ENCODE measurements at places on chromosomes 5 and 9.

GRCh38 chr9:27356446-27356845 lies 59.5 kb upstream of the EQTN start:
- DNase-seq: no peak

DNA sequence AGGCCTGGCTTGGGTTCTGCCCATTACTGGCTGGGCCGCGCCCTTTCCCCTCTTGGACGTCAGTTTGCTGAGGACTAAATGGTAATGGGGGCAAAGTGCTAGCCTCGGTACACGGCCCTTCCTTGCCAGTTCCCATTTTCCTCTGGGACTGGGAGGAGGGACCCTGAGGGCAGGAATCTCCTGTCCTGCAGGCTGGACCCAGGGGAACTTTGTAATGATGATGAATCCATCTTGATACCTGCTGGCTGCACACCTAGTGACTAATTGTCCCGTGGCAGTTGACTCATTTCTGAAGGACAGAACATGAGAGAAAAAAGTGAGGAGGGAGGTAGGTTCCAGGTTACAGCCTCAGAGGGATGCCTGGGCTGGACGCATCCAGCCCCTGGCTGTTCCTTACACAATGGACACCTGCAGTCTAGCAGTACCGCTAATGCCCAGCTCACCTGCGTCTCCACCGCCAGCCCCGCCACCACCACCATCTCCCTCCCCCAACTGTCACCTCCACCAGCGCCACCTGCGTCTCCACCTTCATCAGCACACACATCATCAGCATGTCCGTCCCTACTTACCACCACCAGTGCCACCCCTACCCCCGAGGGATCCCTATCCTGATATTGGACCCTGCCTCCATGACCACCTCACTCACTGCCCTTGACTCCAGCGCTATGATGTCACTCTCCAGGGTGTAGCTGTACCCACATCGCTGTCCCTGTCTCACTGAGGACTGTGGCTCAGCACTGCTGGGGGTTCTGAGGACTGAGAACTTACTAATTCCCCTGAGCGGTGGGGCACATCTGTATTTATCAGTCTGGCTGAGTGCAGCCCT lies 4.3 kb downstream of the CDHR2 start:
- no peak for DNase-seq

GRCh38 chr5:122118356-122118948 lies 10.9 kb upstream of the ZNF474 start:
- no peak for DNase-seq

DNA sequence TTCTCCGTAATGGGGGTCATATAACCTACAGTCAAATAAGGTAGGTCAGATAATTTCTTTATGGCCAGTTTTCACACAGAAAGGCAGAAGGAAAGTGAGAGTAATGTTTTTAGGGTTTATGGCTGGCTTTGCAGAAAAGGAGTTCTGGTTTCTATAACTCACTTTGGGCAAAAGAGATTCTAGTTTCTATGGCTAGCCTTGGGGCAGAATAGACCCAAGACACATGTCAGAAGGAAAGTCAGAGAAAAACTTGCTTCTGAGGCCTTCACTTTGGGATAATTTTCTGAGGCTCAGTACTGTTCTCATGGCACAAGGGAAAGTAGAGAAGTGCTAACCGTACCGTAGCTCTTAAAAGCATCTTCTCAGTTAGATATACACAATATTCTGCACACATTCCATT lies 1145.3 kb downstream of the EFNA5 start:
- no peak for DNase-seq

- no peak for DNase-seq
These were observed 488.5 kb downstream of the CTNND2 start for GRCh38 chr5:11415751-11416150.

DNA sequence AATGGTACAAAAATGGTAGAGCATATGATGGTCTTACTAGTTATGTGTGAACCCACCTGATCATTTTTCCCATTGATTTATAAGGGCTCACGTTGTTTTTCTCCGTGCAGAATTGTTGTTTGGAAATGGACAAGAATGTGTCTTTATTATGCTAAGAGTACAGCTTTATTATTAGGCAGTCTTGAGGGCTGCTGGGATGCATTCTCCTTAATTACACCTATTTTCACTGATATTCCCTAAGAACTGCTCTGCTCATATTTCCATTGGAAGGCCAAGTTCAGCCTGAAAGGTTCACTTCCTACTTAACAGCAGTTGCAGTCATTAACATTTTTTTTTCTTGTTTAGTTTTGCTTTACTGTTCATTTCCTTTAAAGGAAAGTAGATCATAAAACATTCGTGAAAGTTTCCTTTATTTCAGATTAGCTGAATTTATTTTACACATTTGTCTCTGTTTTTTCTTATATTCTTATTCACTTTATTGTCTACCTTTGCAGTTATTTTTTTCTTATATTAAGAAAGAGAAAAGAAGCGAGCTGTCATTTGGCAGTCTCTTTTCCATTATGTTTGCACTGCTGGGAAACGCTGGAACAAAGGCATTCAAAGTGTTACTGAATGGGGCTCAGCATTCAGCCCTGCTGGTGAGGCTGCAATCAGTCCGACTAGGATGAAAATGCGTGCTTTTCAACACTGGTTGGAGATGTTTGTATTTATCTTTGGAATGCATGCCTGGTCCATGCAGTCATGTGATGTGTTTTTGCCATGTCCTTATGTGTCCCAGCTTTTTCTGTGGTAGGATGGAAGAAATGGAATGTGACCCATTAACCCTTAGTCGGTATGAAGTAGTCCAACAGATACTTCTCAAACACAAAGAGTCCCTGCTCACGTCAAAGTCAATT lies 602.7 kb upstream of the ZNF608 start:
- no peak for DNase-seq

DNA sequence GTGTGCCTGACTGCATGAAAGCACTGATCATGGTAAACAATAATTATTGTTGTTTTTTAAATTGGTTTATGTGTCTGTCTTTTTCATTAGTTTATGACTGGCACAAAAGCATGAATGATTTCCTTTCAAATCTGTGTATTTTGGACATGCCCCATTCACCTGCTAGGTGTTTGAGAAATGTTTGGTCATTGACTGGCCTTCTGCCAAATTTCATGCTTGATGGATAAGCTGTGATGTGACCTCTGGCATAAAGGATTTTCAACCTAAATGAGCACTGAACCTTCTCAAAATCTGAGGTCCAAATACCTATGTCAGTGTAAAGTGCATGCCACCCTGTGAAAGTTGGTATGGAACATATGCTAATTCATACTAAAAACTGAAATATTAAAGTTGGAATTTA lies 204.5 kb downstream of the BRINP1 start:
- no peak for DNase-seq

DNA sequence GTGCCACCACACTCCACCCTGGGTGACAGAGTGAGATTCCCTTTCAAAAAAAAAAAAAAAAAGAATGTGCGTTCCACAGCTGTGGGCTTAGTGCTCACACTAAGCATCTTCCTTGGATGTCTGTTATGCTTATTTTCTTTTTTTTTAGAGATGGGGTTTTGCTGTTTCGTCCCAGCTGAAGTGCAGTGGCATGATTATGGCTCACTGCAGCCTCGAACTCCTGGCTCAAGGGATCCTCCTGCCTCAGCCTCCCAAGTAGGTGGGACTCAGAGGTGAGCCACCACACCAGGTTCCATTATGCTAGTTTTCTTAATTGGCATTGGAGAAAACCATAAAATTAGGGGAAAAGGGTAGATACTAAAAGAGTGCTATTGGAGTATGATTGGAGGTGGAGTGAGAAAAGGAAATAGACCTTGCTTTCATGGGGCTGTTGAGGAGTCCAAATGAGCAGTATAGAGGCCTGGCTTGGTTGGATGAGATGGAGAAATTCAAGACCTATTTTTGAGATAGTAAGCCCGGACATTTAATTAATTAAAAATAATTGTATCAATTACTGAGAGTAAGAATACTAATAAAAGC lies 978 bp upstream of the BRD3OS start:
- DNase-seq: no peak

- no peak for DNase-seq
These were observed 76.7 kb upstream of the IFNE start for GRCh38 chr9:21558615-21559401.

- no peak for DNase-seq
These were observed 208.0 kb downstream of the CHSY3 start for GRCh38 chr5:130112246-130112645.

- DNase-seq: no peak
These were observed 25.7 kb downstream of the HMGCS1 start for GRCh38 chr5:43287493-43287892.

DNA sequence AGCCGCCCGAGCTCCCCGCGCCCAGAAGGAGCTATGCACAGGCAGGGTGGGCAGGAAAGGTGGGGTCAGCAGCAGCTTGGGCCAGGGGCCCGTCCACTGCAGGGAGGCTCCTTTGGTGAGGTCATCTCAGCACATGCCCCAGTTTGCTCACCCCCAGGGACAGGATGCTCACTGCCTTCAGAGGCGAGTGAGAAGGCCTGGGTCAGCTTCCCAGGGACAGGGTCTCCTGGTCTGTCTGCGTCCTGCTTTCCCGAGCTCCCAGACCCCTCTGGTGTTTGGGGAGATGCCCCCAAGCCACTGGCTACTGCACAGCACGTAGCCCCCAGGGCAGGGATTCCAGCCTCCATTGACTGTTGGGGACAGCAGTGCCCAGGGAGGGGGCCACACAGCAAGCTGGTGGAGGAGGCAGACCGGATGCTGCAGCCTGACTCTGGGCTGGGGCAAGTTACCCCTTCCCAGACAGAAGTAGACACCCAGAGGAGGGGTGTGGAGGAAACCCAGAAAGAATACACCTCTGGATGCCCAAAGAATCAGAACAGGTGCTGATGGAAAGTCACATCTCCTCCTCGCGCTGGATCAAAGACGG lies 581 bp upstream of the SARDH start:
- no peak for DNase-seq

DNA sequence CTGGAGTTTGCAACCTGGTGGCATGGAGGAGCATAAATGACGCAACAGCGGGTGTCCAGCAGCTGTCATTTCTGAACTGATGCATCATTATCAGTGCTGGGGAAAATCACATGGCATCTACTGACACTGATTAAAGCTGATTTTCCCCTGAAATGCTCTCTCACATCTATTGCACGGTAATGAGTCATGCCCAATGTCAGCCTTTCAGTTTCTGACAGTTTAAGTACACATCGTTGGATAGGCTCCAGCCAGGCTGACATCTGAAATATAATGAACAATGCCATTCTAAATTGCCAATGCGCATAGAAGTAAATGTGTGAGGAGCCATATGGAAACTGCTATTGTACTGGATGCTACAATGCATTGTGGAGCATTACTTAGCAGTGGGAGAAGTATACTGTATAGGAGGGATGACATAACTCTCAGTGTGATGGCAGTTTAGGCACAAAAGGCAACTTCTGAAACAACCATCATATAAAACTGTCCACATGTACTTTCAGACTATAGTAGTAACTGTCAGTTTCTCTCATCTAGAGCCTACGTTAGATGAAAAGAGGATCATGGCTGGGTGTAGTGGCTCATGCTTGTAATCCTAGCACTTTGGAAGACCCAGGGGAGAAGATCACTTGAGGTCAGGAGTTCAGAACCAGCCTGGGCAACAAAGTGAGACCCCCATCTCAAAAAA lies 389.3 kb upstream of the DMAC1 start:
- no peak for DNase-seq

DNA sequence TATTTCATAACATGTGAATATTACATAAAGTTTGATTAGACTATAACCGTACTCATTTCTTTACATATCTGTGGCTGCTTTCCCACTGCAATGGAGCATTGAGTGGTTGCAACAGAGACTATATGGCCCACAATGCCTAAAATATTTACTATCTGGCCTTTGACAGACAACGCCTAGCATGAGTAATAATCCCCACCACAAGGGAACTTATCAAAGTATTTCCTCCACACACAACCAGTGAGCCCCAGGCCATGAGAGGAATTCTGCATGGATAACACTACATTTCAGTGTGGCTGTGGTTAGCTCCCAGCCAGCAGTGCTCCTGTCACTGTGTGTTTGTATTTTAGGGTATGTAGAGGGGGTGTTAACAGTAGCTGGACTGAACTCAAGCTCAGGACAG lies 54.8 kb downstream of the FAM81B start:
- DNase-seq: no peak

DNA sequence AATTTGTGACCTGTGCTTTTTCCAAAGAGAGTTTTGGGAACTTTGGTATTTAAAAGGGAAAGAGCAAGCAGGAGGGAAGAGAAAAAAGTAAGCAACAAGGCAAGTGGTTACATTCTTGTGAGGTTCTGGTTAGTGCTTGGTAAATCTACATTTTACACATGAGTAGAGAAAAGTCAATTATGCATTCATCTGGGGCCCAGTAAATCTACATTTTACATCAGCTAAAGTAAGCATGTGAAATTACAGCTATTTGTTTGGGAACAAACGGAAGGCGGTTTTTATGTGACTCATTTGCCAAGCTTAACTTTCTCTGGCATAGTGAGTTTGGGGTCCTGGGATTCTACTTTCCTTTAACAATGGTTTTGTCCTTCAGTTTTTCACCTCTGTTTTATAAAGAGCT lies 102.2 kb downstream of the SNX18 start:
- no peak for DNase-seq

DNA sequence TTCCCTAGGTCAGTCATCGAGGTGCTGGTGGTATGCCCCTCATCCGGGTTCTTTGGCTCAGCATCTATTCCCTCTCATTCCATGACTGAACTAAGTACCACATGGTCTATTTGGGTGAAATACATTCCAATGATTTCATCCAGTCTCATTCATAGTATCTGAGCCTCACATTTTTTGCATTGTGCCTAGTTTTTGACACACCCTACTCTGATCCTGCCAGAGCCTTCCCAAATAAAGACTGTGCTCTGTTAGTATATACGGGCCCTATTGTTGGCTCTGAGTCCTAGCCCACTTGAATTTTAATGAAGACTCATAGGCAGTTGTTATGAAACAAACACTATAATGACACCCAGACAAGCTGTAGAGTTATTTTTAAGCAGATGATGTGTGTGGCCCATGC lies 740.7 kb downstream of the CETN3 start:
- no peak for DNase-seq

DNA sequence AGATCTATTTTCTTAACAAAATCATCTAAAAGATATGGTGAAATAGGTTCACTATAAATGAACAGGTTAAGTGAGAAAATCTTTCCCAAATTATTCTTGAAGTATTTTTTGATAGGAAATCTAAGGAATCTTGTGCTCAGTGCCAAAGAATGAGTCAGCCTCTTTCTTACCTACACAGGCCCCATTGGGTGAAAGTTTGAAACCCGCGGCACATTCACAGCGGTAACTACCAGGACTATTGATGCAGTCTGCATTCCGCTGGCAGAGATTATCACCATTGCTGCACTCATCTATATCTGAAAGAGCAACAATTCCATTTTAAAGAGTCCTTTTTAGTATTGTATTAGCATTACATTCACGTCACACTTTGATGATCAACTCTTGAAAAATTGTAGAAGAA lies 221.8 kb downstream of the SLC12A2 start:
- no peak for DNase-seq

GRCh38 chr5:116276952-116277351 lies 192.1 kb downstream of the COMMD10 start:
- no peak for DNase-seq

GRCh38 chr5:57940236-57940635 lies 457.6 kb upstream of the ACTBL2 start:
- DNase-seq: no peak

DNA sequence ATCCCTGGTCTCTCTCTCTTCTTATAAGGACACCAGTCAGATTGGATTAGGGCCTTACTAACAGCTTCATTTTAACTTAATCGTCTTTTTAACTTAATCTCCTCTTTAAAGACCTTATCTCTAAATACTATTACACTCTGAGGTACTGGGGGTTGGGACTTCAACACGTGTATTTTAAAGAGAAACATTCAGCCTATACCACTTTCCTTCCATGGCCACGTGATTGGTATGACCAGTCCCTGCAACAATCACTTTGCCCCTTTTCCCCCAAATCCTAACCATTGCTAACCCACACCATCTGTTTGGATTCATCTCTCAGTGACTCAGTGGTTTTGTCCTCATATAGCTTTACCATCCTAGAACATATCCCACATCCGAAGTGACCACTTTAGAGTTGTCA lies 3.8 kb upstream of the MAN2A1 start:
- no peak for DNase-seq

Measured in mesothelial cell of epicardium (in vitro differentiated cells).